Left cardiac atrium (tissue), 4 donors: ENCODE measurements at places on chromosomes 12 and 14. TPM values are rescaled to one million over a fixed set of nuclear protein-coding genes. Genes with fewer than 3 reads are reported as not detected.
A peak's percentile ranks its signal among the peaks of the same experiment; 100 is the strongest.

DNA sequence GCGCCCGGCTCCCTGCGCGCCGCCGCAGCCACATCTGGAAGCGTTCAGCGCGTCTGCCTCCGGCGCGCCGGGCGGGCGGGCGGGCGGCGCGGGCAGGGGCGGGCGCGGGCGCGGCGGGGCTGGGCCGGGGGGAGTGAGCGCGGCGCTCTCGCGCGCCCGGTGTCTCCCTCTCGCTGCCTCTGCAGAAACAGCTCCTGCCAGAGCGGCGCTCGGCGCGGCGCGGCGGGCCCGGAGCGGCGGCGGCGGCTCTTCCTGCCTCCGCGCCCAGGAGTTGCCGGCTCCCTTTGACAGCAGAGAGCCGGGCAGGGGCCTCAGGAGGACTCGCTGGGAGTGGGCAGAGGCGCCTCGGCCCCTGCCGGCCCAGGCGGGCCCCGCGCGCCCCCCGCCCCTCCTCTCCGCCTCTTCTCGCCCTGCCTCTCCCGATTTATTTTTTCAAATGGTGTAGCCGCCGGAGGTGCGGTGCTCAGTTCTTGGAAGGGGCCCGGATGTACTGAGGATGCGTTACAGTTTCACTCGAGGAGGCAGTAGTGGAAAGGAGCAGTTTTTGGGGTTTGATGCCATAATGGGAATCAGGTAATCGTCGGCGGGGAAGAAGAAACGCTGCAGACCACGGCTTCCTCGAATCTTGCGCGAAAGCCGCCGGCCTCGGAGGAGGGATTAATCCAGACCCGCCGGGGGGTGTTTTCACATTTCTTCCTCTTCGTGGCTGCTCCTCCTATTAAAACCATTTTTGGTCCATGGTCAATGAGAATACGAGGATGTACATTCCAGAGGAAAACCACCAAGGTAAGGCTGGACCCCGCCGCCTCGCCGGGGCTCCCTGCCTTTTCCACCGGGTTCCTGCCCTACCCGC is at the start of gene CACNA1C:
TSS of gene CACNA1C (plus strand) at position 162 of the 853 bp plus-strand sequence. CDS start at position 738, 576 bp downstream.
- peak; percentile 57 for DNase-seq

- DNase-seq = no peak
These were observed 165.6 kb downstream of the SUDS3 start for GRCh38 chr12:118541934-118542333.

DNA sequence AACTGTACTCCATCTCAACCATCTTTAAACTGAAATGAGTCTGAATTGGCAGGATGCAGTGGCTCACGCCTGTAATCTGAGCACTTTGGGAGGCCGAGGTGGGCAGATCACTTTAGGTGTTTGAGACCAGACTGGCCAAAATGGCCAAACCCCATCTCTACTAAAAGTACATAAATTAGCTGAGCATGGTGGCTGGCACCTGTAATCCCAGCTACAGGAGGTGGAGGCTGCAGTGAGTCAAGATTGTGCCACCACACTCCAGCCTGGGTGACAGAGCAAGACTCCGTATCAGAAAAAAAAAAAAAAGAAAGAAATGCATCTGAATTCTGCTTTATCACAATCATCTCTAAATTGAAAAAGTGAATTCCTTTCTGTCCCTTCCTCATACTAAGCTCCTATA is 110.3 kb downstream of the NELL2 start:
- DNase-seq = no peak

DNA sequence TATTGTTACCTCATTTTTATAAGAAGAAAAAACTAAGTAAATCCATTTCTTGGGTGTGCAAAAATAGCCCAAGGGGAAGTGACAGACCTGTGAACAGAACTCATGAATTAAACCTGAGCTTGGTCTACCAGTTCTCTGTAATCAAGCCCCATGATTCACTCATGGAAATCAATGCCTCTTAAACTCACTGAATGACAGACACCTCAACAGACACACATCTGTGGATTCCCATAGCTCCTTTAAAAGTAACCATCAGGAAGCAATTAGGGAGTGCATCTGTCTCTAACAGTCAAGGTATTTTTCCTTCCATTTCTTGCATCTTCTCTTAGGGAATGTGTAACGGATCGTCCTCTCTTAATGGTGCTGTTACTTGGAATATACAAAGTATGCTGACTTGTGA is 215.0 kb upstream of the EEA1 start:
- DNase-seq = no peak

DNA sequence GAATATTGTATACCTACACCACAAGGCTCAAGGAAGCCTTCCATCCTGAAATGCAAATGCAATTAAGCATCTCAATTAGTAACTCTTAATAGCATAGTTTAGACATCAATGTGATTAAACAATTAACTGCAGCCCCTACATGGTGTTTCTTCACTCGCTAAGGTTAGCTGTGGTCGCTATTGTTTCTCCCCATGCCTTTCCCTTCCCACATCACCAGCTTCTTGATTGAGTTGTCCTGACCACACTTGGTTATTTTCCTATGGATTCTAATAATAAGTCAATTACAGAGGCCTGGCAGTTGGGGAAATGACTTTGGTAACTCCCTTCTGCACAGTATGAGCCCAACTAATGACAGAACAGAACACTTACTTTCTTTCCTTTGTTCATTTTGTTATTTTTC is 265.0 kb downstream of the ADAMTS20 start:
- no peak for DNase-seq

TAS2R19 gene
- 1.2 TPM for total RNA-seq

GRCh38 chr12:33703221-33703620 is 263.6 kb upstream of the SYT10 start:
- no peak for DNase-seq

SERPINA10 gene
- not detected for total RNA-seq

GRCh38 chr14:93042968-93043940 is 72.5 kb downstream of the ITPK1 start:
- DNase-seq = peak; percentile 76

DNA sequence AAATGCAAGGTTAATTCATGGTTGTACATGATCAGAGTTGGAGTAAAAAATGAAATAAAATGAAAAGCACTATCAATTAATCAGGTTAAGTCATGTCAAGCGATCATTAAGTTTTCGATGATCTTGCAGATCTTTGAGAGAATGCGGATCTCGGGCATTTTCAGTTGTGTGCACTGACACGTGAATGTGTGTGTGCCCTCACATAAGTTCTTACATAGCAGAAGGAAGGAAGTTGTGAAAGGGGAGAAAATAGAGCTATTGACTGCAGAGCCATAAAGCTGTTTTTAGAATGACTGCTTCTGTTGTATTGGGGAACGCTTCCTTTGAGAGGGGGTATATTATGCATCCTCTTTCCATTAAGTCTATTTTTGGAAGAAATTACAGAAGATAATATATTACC is 101.3 kb downstream of the HMGA2 start:
- no peak for DNase-seq

GRCh38 chr12:125070112-125070511 is 4.9 kb downstream of the AACS start:
- DNase-seq = no peak

DNA sequence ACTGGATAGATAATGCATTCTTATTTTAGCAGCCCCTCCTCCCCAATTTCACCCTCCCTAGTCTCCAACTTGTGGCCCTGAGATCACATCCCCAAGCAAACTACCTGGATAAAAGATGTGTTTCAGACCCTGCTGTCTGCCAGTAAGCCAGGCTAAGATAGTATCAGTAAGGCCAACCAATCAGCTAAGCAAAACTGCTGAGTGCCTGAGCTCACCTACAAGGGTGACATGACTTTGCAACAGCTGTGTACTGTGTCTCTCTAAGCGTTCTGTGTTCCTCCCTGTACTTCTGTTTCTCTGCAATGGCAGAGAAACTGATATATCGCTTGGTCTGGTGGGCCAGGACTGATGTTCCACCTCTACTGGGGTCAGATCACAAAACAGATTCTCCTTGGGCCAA is 224.9 kb downstream of the BTG1 start:
- DNase-seq = no peak

PLEKHD1 gene
- total RNA-seq = 0.15 TPM

DNA sequence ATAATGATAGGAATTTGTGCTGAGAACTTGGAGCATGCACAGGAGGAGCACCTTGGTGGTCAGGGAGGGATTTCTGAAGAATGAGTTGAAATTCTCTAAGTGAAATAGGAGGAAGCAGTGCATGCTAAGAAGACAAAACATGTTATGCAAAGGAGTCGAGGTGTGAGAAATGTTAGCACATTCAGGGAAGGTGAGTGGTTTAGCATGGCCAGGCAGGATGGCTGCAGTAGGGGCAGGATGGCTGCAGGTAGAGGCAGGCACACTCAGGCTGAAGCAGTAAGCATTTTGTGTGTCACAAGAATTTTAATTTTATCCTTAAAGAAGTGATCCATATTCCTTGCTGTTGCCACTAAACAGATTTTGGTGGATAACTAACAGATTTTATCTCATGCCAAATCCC is 46.3 kb downstream of the CATSPERB start:
- no peak for DNase-seq
